ENCODE measurements at places on chromosomes 1 and 21. TPM values are rescaled to one million over a fixed set of nuclear protein-coding genes. Genes with fewer than 3 reads are reported as not detected.

The FHAD1 gene
- total RNA-seq: not detected

The GBP2 gene
- 12.2 TPM for total RNA-seq

The MIXL1 gene
- total RNA-seq: not detected

The COG2 gene
- 34.3 TPM for total RNA-seq

The PROK1 gene
- total RNA-seq: not detected

The EXTL1 gene
- total RNA-seq: 15.8 TPM

The PLEKHN1 gene
- total RNA-seq: not detected

All from left ventricle myocardium superior (tissue), 1 donor.